NCI-H1436 (cell line): ENCODE measurements at places on chromosomes 3 and 15.

DNA sequence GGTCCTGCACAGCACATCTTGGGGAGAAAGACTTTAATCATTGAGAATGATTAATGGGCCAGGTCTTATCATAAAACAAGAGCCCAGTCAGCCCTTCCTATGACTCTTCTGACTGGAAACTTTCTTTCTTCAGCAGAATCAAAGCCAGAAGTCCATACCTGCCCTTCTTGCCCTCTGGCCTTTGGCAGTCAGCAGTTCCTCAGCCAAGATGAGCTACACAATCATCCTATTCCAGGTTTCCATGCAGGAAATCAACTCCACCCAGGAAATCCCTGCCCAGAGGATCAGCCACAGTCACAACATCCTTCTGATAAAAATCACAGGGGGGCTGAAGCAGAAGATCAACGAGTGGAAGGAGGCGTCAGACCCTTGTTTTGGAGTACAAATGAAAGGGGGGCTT is 26.9 kb downstream of the ZNF589 start:
- no peak for DNase-seq

- DNase-seq, result no peak
Observed at GRCh38 chr15:92634060-92634459, 21.5 kb downstream of the FAM174B start.

- DNase-seq, result no peak
Observed at GRCh38 chr3:142213298-142213697, 12.1 kb downstream of the GK5 start.

- DNase-seq, result no peak
Observed at GRCh38 chr3:56989169-56989976, 71.1 kb upstream of the SPATA12 start.

DNA sequence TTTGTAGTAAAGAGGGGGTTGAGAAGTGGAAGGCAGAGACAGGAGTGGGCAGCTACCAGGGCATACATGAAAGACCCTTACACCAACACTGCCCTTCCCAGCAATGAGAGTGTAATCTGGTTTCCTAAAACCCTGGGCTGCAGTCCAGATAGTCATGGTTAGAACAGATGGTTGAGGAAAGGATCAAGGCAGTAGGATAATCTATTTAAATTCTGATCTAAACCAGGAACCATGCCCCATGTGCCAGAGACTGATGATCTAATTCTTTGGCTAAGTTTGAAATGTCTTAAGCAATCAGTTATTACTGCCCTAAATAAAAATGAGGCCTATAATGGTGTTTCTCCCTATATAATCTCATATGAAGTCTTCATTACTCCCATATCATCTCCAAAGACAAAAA is 59.6 kb downstream of the PRTG start:
- DNase-seq, result no peak

GRCh38 chr3:66053550-66054094 is 14.9 kb upstream of the MAGI1 start:
- DNase-seq, result no peak

GRCh38 chr3:149203758-149204157 is 17.9 kb downstream of the CP start:
- DNase-seq, result no peak

GRCh38 chr3:118884748-118885206 is 149.9 kb downstream of the IGSF11 start:
- DNase-seq, result peak; percentile 62

- DNase-seq, result no peak
Observed at GRCh38 chr15:70242951-70243685, 145.4 kb upstream of the TLE3 start.

GRCh38 chr3:141486496-141486745 is 406 bp upstream of the RASA2 start:
- DNase-seq, result no peak

DNA sequence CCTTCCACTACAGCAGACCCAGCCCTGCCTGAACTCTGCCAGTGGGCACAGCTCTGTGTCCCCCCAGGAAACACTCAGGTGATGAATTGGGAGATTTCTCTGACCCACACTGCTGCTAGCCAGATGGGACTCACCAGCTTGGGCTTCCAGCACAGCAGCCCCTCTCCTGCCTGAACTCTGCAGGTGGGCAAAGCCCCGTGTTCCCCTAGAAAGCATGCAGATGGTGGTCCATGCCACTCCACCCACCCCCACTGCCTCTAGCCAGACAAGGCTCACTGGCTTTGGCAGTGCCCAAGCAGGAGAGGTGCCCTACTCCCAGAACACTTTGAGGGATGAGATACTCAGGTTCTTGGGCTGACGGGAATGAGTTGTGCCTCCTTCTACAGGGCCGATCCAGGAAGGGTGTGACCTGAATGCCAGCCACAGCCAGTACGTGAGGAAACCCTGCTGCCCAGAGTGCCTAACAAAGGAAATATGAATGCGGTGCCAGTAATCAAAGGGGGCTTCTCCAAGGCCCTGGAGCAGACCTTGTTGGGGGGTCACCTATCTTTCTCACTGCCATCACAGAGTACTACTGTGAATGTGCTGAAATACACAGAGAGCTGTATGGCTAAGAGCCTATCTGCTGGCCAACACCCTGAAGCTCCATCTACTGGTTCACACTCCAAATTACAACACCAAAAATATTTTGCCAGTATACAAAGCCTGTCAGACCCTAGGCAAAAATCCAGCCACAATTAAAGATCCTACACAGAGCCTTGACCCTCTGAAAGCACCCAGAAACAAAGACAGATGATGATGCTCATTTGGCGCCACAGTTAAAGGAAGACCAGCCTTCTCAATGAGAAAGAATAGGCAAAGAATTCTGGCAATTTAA is 61.9 kb downstream of the BTLA start:
- no peak for DNase-seq

- no peak for DNase-seq
Observed at GRCh38 chr3:46593274-46593862, 19.0 kb upstream of the FAM240A start.

- no peak for DNase-seq
Observed at GRCh38 chr3:24451461-24452099, 43.1 kb downstream of the THRB start.

GRCh38 chr3:84965141-84965540 is 6.4 kb downstream of the CADM2 start:
- DNase-seq, result no peak

DNA sequence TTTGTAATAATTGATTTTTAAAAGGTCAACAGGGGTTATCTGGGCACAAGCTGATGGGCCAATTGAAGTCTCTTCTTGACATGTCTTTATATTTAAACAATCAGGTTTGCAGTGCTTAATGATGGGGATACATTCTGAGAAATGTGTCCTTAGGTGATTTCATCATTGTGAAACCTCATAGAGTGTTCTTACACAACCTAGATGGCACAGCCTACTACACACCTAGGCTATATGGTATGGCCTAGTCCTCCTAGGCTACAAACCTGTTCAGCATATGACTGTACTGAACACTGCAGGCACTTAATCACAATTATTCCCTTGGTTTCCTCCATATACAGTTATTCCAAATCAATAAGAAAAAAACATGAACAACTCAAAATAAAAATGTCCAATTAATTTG is 75.8 kb downstream of the IQSEC1 start:
- no peak for DNase-seq

- no peak for DNase-seq
Observed at GRCh38 chr3:195616681-195617080, 32.9 kb upstream of the APOD start.

DNA sequence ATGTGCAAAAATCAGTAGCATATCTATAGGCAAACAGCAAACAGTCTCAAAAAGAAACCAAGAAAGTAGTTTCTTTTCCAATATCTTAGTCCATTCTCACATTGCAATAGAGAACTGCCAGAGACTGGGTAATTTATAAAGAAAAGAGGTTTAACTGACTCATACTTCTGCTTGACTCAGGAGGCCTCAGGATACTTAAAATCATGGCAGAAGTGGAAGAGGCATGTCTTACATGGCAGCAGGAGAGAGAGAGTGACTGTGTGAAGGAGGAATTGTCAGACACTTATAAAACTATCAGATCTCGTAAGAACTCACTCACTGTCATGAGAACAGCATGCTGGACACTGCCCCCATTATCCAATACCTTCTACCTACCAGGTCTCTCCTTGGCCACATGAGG is 327.9 kb upstream of the EPHA3 start:
- no peak for DNase-seq

DNA sequence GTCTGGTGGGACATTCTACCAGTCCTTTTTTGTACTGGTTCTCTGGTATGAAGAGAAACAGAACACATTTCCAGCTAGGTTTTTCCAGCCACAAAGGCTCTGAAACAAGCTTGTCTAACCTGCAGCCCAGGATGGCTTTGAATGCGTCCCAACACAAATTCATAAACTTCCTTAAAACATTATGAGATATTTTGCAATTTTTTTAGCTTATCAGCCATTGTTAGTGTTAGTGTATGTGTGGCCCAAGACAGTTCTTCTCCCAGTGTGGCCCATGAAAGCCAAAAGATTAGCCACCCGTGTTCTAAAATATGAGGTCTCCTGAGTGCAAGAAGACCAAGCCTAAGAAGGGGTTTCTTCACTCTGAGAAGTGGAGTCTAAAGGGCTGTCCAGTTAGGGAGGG is 18.4 kb upstream of the TIMP4 start:
- no peak for DNase-seq

DNA sequence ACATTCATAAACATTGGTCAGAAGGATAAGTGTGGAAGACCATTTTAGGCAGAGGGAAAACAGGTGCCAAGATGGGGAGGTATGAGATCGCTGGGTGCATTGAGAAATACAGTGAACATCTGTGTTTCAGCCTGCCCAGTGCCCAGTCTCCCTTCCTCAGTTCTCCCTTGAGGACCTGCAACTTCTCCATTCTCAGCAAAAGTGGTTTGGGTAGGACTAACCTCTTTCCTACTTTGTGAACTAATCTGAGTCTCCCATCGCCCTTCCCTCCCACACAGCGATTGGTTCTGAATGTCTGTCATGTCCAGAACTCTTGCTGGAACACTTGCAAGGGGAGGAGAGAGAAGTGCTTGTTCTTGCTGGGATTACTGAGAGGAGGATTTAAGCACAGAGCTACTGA is 10.9 kb upstream of the CCNL1 start:
- no peak for DNase-seq

DNA sequence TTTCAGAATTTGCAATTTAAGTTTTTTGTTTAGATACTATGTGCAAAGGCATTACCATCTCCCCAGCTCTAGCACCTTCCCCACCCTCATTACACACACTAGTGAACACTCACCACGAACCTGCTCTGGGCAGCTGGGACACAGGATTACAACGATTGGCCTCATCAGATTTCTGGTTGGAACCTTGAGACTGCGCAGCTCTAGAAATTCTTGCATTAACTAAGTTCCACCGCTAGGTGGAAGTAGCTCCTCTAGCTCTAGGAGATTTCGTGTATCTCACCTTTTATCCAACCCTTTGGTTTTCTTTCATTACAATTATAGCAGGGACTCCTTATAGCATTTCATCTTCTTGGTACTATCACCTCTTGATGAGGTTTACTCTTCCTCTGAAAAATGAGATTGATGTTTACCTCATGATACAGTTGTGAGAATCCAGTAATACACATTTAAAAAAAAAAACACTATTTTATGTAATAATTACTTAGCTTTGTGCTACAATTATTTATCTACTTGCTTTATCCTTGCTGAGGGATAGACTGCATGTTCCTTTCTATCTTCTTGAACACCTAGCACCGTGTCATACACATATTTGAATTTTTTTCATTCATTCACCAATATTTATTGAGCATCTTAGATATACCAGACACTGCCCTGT is 28.7 kb upstream of the PLOD2 start:
- peak; percentile 77 for DNase-seq

- no peak for DNase-seq
Observed at GRCh38 chr3:127438951-127439350, 151.1 kb upstream of the PRR20G start.

GRCh38 chr3:136008221-136008620 is 42.7 kb downstream of the PPP2R3A start:
- DNase-seq, result no peak

DNA sequence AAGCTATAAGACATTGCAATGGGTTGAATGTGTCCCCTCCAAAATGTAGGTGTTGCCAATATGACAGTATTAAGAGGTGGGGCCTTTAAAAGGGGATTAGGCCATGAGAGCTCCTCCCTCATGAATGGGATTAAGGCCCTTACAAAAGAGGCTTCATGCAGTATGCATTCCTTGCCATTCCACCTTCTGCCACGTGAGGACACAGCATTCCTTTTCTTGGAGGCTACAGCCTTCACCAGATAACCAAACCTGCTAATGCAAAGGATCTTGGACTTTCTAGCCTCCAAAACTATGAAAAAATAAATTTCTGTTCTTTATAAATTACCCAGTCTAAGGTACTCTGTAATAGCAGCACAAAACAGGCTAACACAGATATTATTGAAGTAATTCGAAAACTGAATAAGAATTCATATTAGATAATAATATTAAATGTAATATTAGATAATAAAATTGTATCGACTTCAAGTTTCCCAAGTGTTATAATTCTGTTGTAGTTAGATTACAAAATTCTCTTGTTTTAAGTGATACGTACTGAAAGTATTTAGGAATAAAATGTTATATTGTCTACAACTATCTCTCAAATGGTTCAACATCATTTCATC is 29.4 kb upstream of the ATP8B4 start:
- DNase-seq, result no peak

DNA sequence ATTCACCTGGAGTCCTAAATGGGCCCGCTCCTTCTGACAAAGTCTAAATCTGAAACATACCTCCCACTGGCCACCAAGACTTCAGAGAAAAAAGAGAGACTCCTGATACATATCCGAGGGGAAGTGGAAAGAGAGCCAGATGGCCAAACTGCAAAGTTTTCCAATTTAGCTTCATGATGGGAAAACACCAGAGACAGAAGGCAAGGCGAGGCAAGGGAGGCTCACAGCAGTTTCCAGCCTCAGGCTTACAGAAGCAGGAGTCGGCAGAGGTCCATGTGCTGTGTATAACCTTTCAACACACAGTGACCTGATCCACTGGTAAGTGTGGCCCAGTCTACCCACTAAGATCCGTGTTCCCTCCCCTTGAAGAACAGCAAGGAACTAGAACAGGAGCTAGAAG is 29.9 kb upstream of the PDE8A start:
- DNase-seq, result no peak

GRCh38 chr15:73934281-73934680 is 8.0 kb downstream of the LOXL1 start:
- no peak for DNase-seq

- no peak for DNase-seq
Observed at GRCh38 chr3:35522450-35522849, 116.9 kb upstream of the ARPP21 start.

DNA sequence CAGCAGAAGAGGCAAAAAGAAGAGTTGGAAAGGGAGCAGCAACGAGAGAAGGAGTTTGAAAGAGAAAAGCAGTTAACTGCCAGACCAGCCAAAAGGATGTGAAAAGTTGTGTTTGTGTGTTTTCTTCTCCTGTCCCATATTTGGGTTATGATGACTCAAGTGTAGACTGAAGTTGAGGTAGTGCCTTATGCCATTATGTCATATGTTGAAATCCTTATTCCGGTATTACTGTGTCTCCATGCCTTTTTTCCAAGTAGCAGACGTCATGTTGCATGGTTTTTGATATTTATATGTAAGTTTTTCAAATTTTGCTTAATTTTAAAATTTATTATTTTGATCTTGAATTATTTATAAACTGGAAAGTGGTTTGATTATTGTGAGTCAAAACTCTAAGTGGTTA is 19.2 kb downstream of the BLOC1S6 start:
- DNase-seq, result no peak

- no peak for DNase-seq
Observed at GRCh38 chr15:89374086-89374981, 39.7 kb upstream of the POLG start.

GRCh38 chr3:117893638-117894037 is 1141.0 kb downstream of the IGSF11 start:
- peak; percentile 58 for DNase-seq
